SJSA1 (cell line): ENCODE measurements at places on chromosomes 5 and 9. TPM values are rescaled to one million over a fixed set of nuclear protein-coding genes. Genes with fewer than 3 reads are reported as not detected.

- H3K4me1 ChIP-seq = no peaks in the 10 kb centered on the region
- H3K27ac ChIP-seq = no peak overlapping the region
- no peak for DNase-seq
- H3K27me3 ChIP-seq = no peaks in the 10 kb centered on the region
- no peaks in the 10 kb centered on the region for H3K36me3 ChIP-seq
Measured at GRCh38 chr9:31820426-31820825, 564.0 kb upstream of the ACO1 start.

GRCh38 chr9:78272307-78272706 lies 24.6 kb upstream of the PSAT1 start:
- H3K27me3 ChIP-seq = no peaks in the 10 kb centered on the region
- no peak overlapping the region for H3K4me3 ChIP-seq
- no peak overlapping the region for H3K27ac ChIP-seq
- H3K4me1 ChIP-seq = no peaks in the 10 kb centered on the region

DNA sequence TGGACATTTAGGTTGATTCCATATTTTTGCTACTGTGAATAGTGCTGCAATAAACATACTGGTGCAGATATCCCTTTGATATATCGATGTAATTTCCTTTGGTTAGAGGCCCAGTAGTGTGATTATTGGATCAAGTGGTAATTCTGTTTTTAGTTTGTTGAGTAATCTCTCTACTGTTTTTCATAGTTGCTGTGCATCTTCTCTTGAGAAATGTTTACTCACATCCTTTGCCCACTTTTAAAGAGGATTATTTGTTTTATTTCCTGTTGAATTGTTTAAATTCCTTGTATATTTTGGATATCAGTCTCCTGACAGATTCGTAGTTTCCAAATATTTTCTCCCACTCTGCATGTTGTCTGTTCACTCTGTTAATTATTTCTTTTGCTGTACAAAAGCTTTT lies 352.6 kb upstream of the TARS1 start:
- H3K4me3 ChIP-seq = no peak overlapping the region
- H3K27me3 ChIP-seq = no peaks in the 10 kb centered on the region
- peak overlapping the region; percentile 19; the same call in 1 of the 2 replicates for H3K27ac ChIP-seq
- DNase-seq = no peak
- H3K4me1 ChIP-seq = peaks cover 37% of the 10 kb centered on the region
- no peaks in the 10 kb centered on the region for H3K36me3 ChIP-seq

The PALM2AKAP2 gene
- total RNA-seq = 18.2 and 35.7 TPM in 2 replicates

GRCh38 chr5:33023649-33024048 lies 312.5 kb downstream of the NPR3 start:
- no peak for DNase-seq
- H3K4me3 ChIP-seq = no peak overlapping the region
- H3K36me3 ChIP-seq = no peaks in the 10 kb centered on the region
- no peak overlapping the region for H3K27ac ChIP-seq
- H3K4me1 ChIP-seq = no peaks in the 10 kb centered on the region

- no peak overlapping the region for H3K27ac ChIP-seq
- no peaks in the 10 kb centered on the region for H3K36me3 ChIP-seq
- no peak for DNase-seq
- H3K4me3 ChIP-seq = no peak overlapping the region
Measured at GRCh38 chr5:13212886-13213285, 731.6 kb downstream of the DNAH5 start.

GRCh38 chr9:113600023-113600823 lies 136.7 kb downstream of the RGS3 start:
- H3K4me1 ChIP-seq = peaks cover 30% of the 10 kb centered on the region
- DNase-seq = no peak
- H3K36me3 ChIP-seq = peaks cover 36% of the 10 kb centered on the region
- no peaks in the 10 kb centered on the region for H3K27me3 ChIP-seq

DNA sequence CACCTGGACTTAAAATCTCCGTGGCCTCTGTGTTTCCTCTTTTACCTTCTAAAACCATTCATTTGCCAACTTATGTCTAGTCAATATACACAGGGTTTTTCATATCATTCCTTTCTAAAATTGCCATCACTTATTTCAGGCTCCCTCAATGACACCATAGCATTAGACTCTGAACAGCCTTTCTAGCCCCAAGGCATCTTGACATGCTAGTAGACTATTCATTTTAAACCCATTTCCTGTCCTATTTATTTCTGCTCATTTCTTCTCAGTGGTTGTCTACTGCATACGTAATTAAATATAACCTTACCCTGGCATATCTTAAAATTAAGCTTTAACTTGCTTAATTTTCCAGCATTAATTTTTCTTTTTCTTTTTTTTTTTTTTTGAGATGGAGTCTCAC lies 83.2 kb downstream of the PHAX start:
- DNase-seq = no peak
- H3K4me1 ChIP-seq = 0 out of 2 replicates have a peak, but pooled peaks cover 4% of the 10 kb centered on the region
- no peaks in the 10 kb centered on the region for H3K36me3 ChIP-seq
